ENCODE measurements at places on chromosomes 2 and 18. TPM values are rescaled to one million over a fixed set of nuclear protein-coding genes. Genes with fewer than 3 reads are reported as not detected.

The TPRKB gene
- total RNA-seq: 30.1 TPM

The IL36G gene
- total RNA-seq: not detected

The SCN2A gene
- total RNA-seq: not detected

The FNDC4 gene
- 0.24 TPM for total RNA-seq

The HOXD10 gene
- not detected for total RNA-seq

DNA sequence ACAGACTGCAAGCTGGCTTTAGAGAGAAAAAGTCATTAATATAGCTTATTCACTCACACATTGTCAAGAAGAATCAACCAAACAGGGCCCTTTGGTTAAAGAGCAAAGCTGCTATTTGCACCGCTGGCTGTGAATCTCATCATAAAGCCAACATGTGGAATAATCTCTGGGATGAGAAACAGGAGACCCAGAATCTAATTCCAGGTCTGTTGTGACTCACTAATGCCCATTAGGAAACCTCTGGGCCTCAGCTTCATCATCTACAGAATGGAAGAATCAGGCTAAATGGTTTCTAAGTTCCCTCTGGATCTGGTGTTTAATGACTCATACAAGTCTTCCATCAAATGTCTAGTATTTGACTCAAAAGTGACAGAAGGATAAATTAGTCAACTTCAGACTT is 591.7 kb upstream of the DDX18 start:
- no peak for DNase-seq
- no peak overlapping the region for H3K27ac ChIP-seq
- H3K4me3 ChIP-seq: no peak overlapping the region

DNA sequence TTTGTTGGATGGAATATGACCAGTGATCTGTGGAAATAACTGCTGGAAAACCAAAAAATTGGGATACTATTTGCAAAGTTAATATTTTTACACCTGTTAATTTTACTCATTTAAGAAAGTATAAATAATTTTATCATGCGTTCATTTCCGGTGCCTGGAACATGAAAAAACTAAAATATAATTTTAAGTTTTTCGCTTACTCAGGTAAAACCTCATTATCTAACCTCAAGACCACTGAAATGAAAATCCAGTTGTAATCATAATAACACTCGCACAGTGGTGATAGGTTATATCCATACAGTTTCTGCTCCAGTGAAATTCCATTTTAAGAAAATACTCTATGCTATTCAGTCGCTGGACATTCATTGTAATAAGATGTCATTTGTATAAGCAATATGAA is 517.9 kb downstream of the DPP10 start:
- no peak overlapping the region for H3K27ac ChIP-seq
- H3K27me3 ChIP-seq: no peaks in the 10 kb centered on the region
- no peaks in the 10 kb centered on the region for H3K36me3 ChIP-seq
- H3K4me1 ChIP-seq: no peaks in the 10 kb centered on the region

- peaks cover 9% of the 10 kb centered on the region for H3K4me1 ChIP-seq
- DNase-seq: no peak
- H3K36me3 ChIP-seq: peaks cover 23% of the 10 kb centered on the region
- H3K27me3 ChIP-seq: no peaks in the 10 kb centered on the region
- no peak overlapping the region for H3K27ac ChIP-seq
Observed at GRCh38 chr2:3248754-3249475, 128.7 kb downstream of the EIPR1 start.

- no peak overlapping the region for H3K4me3 ChIP-seq
- no peaks in the 10 kb centered on the region for H3K27me3 ChIP-seq
- no peaks in the 10 kb centered on the region for H3K4me1 ChIP-seq
- H3K27ac ChIP-seq: no peak overlapping the region
Observed at GRCh38 chr2:157699806-157700205, 71.1 kb upstream of the ACVR1C start.

DNA sequence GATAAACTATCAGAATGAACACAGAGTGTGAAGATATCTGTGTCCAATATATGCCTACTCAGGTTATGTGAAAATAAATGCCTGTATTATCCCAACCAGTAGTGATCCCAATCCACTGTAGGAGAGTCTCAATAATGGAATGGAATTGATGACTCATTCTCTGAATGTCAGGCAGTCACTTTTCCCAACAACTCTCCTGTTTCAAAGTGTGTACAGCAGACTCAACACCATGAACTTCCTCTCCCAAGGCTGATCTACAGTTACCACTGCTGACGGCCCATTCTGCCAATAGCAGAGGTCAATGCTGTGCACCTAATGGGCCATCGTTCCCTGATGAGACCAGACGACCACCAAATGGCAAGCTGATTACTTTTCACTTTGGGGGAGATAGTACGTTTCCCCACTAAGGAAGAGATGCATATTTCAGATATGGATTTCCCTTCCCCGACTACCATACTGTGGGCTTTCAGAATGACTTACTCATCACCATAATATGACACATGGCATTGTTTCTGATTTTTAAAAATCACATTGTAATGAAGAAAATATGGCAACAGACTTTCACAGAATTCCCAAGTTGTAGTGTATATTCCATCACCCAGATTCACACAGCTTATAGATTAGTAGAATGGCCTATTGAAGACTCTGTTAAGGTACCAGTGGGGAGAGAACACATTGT is 601.7 kb upstream of the VRK2 start:
- no peak overlapping the region for H3K27ac ChIP-seq
- no peak overlapping the region for H3K4me3 ChIP-seq
- no peaks in the 10 kb centered on the region for H3K27me3 ChIP-seq
- no peaks in the 10 kb centered on the region for H3K4me1 ChIP-seq

GRCh38 chr2:65577654-65578053 is 145.3 kb upstream of the SPRED2 start:
- DNase-seq: no peak
- H3K27ac ChIP-seq: no peak overlapping the region
- H3K4me1 ChIP-seq: peaks cover 6% of the 10 kb centered on the region

GRCh38 chr2:239058766-239059165 is 210.9 kb downstream of the TWIST2 start:
- no peak overlapping the region for H3K4me3 ChIP-seq
- H3K27ac ChIP-seq: no peak overlapping the region
- H3K27me3 ChIP-seq: no peaks in the 10 kb centered on the region
- H3K4me1 ChIP-seq: no peaks in the 10 kb centered on the region

GRCh38 chr2:159998243-159998642 is 64.2 kb downstream of the PLA2R1 start:
- no peak for DNase-seq
- no peaks in the 10 kb centered on the region for H3K36me3 ChIP-seq
- H3K27me3 ChIP-seq: peaks cover 36% of the 10 kb centered on the region
- H3K4me3 ChIP-seq: no peak overlapping the region
- no peaks in the 10 kb centered on the region for H3K4me1 ChIP-seq
- no peak overlapping the region for H3K27ac ChIP-seq

DNA sequence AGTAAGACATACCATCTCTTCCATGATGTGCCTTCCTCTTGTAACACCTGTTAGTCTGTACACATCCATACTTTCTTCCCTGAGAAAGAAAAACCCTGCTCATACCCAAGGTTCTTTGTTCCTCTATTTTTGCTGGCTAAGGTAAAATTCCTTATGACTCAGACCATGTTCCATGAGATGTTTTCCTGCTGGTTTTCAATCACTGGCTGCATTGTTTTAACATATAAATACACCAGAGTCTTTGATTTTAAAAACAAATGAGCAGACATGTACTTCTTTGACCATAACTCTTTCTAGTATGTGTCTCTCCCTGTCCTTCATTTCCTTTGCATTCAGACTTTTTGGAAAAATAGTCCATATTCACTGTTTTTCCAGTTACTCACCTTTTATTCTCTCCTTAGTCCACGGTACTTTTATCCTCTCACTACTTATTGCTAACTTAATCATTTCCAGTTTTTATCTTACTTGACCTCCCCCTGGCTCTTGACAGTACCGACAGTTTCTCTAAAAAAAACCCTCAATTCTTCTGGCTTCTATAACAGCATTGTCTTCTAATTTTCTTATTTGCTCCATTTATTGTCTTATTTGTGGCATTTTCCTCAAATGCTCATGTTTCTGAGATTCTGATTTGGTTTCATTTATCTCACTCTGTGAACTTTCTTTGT is 4.3 kb downstream of the VAPA start:
- H3K27ac ChIP-seq: no peak overlapping the region
- DNase-seq: no peak
- no peaks in the 10 kb centered on the region for H3K36me3 ChIP-seq
- H3K27me3 ChIP-seq: no peaks in the 10 kb centered on the region
- no peak overlapping the region for H3K4me3 ChIP-seq
- peaks cover 21% of the 10 kb centered on the region for H3K4me1 ChIP-seq

GRCh38 chr2:237227592-237228280 is 142.0 kb downstream of the COPS8 start:
- peaks cover 49% of the 10 kb centered on the region for H3K27me3 ChIP-seq
- no peaks in the 10 kb centered on the region for H3K36me3 ChIP-seq
- peaks cover 15% of the 10 kb centered on the region for H3K4me1 ChIP-seq
